Omental fat pad (tissue), 4 donors: ENCODE measurements at places on chromosomes 2 and 18.

DNA sequence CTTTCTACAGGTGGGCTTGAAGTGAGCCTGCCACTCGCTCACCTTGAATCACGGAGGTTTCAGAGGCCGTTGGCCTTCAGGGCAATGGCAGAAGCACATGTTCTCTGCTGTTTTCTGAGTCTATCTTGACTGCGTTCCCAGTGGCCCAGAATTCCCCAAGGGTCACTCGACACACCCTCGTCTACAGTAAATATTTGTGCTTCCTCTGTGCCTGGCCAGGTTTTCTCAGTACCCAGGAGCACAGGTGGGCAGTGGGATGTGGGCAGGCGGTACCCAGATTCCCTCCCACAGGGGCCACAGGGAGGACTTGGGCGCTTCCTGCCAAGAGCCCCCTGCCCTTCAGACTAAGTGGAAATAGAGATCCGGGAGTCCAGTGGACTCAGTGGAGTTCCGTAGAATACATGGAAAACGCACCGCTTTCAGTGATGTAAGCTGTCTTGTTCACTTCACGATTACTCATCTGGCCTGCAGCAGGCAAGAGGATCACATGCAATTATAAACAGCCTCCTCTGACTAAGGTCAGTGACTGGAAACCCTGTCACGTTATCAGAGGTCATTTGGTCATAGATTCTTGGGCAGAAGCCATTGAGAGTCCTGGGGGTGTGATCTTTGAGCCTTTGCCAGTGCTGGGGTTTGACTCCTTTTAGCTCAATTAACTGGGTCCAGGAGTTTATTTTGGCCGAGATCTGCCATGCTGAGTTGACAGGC is 179.8 kb downstream of the NEDD4L start:
- no peak for DNase-seq

- DNase-seq = no peak
Observed at GRCh38 chr2:109124982-109125592, 3.9 kb upstream of the SH3RF3 start.

DNA sequence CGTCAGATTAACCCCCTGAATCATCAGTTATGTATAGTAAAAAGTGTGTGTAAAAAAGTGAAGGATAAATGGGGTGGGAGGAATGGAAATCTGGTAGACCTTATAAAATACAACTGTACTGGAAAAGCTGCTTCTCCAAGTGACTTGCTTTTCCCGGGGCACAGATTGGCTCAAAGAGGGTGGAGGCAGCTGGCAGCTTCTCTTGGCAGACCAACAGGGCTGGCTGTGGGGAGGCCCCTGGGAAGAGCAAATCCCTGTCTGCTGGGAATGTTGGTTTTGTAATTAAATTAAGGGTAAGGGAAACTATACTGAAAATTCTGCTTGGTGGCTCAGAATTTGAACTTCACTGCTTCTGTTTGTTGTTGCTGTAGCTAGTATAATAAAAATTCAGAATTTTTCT is 154.2 kb upstream of the DLX2 start:
- DNase-seq = no peak

DNA sequence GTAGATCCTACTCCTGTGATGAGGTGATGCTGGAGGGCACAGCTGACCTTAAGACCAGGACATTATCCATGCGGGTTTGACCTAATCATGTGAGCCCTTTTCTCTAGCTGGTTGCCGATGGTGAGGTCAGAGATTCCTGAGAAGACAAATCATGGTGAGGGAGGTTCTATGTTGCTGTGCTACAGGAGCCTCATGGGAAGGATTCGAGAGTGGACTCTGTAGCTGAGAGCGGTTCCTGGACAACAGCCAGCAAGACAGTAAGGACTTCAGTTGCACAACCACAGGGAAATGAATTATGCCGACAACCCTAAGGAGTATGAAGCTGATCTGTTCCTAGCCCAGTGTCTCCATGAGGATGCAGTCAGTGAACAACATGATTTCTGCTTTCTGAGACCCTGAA is 80.4 kb downstream of the EPB41L3 start:
- DNase-seq = peak; percentile 62

DNA sequence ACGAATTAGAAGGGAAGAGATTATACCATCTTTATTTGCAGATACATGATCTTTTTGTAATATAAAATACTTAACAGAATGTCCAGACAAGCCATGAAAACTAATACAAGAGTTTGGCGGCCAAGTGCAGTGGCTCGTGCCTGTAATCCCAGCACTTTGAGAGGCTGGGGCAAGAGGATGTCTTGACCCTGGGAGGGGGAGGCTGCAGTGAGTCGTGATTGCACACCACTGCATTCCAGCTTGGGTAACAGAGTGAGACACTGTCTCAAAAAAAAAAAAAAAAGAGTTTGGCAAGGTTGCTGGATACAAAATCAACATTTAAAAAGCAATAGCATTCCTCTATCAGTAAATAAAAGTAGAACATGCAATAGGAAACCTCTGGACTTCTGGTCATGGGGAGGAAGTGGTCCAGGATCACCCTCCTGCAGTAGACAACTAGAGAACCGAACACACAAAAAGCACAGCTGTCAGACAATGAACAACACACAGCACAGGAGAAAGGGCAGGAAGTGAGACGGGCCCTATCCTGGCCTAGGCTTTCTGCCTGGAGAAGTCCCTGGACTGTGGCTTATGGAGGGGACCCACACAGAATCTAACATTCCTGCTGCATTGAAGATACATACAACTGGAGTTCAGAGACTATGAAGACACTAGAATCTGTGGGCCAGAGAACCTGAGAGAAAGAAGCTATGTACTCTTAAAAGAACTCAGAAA is 118.9 kb upstream of the ARL4C start:
- no peak for DNase-seq

DNA sequence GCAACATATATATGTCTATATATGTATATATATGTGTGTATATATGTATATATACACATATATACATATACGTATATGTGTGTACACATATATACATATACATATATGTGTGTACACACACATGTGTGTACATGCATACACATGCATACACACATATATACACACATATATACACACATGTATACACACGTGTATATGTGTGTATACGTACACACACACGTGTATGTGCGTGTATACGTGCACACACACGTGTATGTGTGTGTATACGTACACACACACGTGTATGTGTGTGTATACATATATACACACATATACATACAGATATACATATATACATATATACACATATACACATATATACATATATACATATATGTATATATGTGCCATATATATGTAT is 89.4 kb downstream of the SPHKAP start:
- no peak for DNase-seq

DNA sequence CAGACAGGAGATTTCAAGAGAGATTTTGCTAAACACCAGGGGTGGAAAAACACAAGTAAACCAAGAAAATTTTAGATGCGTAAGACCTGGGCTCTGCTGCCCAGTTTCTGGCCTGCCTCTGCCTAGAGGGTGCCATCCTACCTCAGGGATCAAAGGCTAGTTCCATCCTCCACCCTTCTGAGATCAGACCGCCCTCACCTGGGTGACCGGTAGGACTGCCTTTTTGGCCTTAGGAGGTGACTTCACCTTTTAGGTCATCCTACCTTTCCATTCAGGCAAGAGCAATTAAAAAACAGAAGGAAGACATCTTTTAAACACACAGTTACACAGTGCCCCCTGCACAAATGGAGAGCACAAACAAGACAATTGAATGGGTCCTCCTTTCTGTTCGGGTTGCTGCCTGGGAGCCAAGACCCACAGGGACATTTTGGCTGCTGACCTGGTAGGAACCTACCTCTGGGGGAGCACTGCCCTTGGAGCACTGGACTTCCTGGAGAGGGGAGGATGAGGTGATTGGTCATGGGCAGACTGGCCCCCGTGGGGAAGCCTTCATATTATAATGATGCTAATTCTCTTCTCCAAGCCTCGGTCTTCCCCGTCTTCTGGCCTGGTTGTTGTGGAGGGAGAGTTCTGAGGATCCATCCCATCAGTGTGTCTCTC is 3.1 kb downstream of the PSD4 start:
- DNase-seq = no peak

- no peak for DNase-seq
Observed at GRCh38 chr2:4715065-4715464, 977.1 kb upstream of the SOX11 start.

DNA sequence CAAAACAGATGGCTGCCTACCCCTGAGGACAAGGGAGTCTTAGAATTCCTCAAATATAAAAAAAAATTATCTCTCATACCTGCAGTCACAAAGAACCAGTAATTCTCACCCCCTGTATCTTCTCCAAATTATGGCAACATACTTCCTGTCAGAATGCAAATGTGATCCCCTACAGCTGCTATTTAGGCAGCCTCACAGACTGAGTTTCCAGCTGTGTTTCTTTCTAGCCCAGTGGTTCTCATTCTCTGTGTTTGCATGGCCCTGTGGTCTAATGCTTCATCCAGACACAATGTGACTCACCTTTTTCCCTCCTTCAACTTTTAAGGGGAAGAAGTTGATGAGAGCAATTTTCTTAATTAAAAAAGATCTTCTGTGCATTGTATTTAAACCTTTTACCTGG is 726.3 kb downstream of the TSN start:
- DNase-seq = no peak

DNA sequence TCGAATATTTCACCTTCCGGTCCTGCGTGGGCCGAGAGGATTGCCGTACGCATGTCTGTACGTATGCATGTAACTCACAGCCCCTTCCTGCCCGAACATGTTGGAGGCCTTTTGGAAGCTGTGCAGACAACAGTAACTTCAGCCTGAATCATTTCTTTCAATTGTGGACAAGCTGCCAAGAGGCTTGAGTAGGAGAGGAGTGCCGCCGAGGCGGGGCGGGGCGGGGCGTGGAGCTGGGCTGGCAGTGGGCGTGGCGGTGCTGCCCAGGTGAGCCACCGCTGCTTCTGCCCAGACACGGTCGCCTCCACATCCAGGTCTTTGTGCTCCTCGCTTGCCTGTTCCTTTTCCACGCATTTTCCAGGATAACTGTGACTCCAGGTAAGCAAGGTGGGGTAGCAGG is at the start of gene SERPINB5:
Gene SERPINB5 (plus strand): TSS at position 291 of the 400 bp plus-strand sequence. CDS start 7,471 bp downstream, outside the sequence.
- DNase-seq = no peak

- DNase-seq = no peak
Observed at GRCh38 chr2:156331572-156332283, 793 bp downstream of the NR4A2 start.

GRCh38 chr2:101356521-101356920 is 30.8 kb downstream of the CREG2 start:
- DNase-seq = no peak

- peak; percentile 26 for DNase-seq
Observed at GRCh38 chr2:230219419-230220331, at the start of gene SP110. Gene SP110 (minus strand): TSS chr2:230219984. CDS start chr2:230216927, 3,057 bp downstream.

GRCh38 chr2:231960810-231961348 is 634 bp upstream of the DIS3L2 start:
- no peak for DNase-seq

DNA sequence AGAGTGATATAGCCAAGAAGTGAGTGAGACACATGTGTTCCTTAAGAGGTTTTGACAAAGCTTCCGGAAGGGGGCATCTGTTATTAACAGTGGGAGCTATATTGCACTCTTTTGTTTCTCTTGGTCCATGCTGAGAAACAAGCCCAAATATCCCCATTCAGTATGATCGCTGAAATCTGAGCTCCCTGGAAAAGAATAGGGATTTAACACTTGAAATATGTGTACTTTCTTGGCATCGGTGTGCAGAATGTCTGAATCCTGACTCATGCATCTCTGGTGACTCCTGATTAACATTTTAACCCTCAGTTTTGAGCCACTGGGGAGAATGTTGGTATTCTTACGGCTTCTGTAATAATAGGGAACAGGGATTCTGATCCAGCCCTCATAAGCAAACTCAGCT is 448.1 kb downstream of the TSN start:
- no peak for DNase-seq

GRCh38 chr2:63118821-63119220 is 68.2 kb downstream of the OTX1 start:
- DNase-seq = no peak

- no peak for DNase-seq
Observed at GRCh38 chr2:157789256-157789655, 86.9 kb downstream of the ACVR1 start.

- DNase-seq = no peak
Observed at GRCh38 chr18:78889250-78889649, 90.4 kb upstream of the SALL3 start.

- DNase-seq = no peak
Observed at GRCh38 chr2:219650426-219651248, 23.2 kb downstream of the SLC4A3 start.

DNA sequence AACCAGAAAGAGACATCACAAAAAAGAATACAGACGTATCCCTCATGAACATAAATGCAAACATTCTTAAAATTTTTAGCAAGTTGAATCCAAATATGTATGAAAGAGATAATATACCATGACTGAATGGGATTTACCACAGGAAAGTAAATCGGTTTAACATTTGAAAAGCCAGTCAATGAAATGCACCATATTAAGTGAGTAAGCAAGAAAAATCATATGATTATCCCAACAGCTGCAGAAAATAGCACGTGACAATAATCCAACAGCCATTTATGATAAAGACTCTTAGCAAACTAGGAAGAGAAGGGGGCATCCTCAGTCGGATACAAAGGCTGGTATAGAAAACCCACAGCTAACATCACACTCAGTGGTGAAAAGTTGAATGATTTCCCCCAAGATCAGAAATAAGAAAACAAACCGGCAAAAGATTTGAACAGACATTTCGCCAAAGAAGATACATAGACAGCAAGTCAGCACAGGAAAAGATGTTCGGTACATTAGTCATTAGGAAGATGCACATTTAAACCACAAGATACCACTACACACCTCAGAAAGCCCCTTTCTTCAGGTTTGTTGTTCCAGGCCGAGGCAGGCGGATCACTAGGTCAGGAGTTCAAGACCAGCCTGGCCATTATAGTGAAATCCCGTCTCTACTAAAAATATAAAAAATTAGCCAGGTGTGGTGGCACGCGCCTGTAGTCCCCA is 144.3 kb downstream of the INHBB start:
- DNase-seq = no peak

- DNase-seq = no peak
Observed at GRCh38 chr2:20549691-20550348, 101.1 kb downstream of the HS1BP3 start.

- no peak for DNase-seq
Observed at GRCh38 chr2:130966149-130966774, 127.0 kb downstream of the FAM168B start.
